ENCODE measurements at places on chromosomes 4 and X. TPM values are rescaled to one million over a fixed set of nuclear protein-coding genes. Genes with fewer than 3 reads are reported as not detected.

- peaks cover 6% of the 10 kb centered on the region for H3K36me3 ChIP-seq
- H3K4me3 ChIP-seq = no peak overlapping the region
- no peaks in the 10 kb centered on the region for H3K4me1 ChIP-seq
- no peaks in the 10 kb centered on the region for H3K27me3 ChIP-seq
- DNase-seq = no peak
- no peak overlapping the region for H3K27ac ChIP-seq
Observed at GRCh38 chr4:108636246-108636645, 14.2 kb upstream of the OSTC start.

DNA sequence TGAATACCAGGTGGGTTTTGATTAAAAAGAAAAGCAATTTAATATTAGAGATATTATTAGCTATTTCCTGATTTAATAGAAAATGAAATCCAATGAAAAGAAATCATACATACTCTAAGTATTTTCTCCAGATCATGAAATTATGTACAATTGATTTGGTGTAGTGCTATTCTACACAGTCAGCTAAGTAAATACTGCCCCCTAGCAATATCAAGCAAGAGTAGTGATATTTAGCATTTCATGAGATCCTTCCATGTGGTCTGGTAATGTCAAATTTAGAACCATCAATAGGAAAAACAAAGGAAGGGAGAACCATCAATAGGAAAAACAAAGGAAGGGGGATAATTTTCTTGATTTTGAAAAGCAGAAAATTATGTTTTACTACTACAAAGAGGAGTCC lies 114.6 kb downstream of the TBCK start:
- no peaks in the 10 kb centered on the region for H3K27me3 ChIP-seq
- no peak overlapping the region for H3K27ac ChIP-seq
- DNase-seq = no peak
- no peak overlapping the region for H3K4me3 ChIP-seq

DNA sequence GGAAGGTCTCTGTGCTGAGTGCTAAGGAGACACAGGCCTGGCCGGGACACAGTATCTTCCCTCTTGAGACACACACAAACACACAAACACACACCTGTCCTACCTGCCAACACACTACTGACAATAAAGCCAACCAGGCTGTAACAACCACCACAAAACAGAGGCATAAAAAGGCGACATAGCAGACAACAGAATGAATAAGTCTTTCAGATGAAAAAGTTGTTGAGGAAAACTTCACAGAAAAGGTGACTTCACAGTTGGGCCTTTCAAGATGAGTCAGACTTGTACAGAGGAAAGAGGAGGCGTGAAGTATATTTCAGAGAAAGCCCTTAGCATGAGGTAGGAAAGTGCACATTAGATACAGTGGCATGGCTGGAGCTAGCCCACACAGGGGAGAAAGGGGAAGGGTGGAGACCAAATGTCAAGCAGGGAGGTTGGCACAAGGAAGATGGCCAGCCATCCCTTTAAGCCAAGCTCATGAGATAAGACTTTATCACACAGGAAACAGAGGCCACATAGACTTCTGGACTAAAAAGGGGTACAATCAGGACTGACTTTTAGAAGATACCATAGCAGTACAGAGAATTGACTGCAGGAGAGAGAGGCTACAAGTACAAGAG lies 54.0 kb downstream of the SLC9A7 start:
- H3K36me3 ChIP-seq = no peaks in the 10 kb centered on the region
- H3K27me3 ChIP-seq = peaks cover 2% of the 10 kb centered on the region
- H3K27ac ChIP-seq = no peak overlapping the region
- H3K4me1 ChIP-seq = no peaks in the 10 kb centered on the region
- no peak for DNase-seq

DNA sequence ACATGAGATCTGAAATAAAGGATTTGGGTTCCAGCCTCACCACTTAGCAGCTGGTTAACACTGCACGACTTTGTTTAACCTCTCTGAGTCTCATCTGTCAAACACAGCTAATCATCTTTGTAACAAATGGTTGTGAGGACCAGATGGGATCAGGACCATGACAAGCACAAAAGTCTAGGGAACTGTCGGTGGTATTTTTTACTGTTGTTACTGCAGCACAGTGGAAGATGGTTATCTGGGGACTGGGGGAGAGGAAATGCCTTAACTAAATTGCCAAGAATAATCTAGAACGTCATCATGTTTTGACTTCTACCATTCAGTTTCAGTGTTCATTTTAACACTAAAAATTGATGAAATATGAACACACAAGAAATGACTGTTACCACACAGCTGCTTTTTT lies 99.5 kb downstream of the ADGRA3 start:
- H3K27ac ChIP-seq = no peak overlapping the region
- H3K36me3 ChIP-seq = peaks cover 2% of the 10 kb centered on the region
- H3K27me3 ChIP-seq = no peaks in the 10 kb centered on the region

DNA sequence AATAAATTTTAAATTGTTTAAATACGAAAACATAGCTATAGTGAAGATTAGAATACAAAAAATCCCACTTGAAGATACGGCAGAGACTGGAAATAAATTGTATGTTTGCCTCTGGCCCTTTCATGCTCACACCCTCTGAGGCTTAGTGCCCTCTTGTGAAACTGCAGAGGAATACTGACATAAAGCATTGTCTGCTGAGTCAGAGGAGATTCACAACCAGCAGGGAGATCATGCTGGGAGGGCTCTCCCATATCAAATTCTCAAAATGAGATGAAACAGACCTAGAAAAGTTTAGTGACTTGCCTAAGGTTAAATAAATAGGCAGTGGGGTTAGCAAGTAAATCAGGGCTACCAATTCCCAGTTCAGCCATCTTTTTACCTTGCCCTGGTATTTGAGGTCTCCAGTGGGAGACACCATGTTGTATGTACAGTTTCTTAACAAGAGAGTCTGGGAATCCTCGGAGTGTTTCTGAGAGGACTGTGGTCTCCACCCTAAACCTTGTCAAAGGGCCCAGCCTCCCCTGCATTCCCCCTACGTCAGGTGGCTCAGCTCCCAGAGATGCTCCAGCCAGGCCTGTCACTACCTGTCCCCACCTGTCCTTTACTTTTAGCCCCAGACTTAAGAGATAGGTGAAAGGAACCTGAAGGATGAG lies 581.4 kb upstream of the DIPK2B start:
- no peaks in the 10 kb centered on the region for H3K4me1 ChIP-seq
- no peaks in the 10 kb centered on the region for H3K27me3 ChIP-seq
- H3K4me3 ChIP-seq = no peak overlapping the region
- H3K36me3 ChIP-seq = no peaks in the 10 kb centered on the region

Gene PWWP3B
- polyA plus RNA-seq = 2.0 TPM

Gene TMEM154
- polyA plus RNA-seq = 0.09 TPM

Gene SSX4B
- not detected for polyA plus RNA-seq

Gene FMR1NB
- not detected for polyA plus RNA-seq

Gene MAP7D2
- 3.6 TPM for polyA plus RNA-seq
